ENCODE measurements at places on chromosomes 7 and 10.

GRCh38 chr10:68684413-68684812 lies 36.6 kb upstream of the CCAR1 start:
- no peak for DNase-seq

DNA sequence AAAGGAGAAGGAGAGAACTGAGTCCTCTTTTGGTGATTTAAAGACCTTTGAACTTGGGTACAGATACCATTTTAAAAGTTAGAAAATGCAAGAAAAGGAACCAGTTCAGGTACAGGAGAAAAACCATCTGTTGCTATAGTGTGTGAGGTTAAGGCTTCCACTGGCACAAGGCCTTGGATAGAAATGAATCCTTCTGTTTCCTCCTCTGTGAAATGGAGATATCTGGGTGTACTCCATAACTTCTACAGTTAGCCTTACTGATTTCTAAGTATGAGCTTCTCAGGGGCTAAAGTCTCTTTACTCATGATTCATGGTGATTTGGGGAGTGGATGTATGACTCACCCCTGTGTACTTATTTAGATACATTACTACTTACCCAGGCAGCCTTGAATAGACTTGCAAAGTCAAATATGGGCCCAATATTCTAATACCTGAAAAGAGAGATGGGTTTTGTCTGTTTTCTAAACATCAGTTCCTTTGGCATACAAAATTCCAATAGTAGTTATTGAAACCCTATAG lies 117.2 kb upstream of the ADO start:
- DNase-seq, result peak; percentile 67

DNA sequence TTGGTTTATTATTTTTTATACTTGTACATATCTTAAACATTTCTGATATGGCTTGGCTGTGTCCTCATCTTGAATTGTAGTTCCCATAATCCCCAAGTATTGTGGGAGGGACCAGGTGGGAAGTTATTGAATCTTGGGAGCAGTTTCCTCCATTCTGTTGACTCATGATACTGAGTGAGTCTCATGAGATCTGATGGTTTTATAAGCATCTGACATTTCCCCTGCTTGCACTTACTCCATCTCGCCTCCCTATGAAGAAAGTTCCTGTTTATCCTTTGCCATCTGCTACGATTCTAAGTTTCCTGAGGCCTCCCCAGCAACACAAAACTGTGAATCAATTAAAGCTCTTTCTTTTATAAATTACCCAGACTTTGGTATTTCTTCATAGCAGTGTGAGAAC lies 207.7 kb downstream of the TPK1 start:
- DNase-seq, result no peak

GRCh38 chr10:124728071-124728829 lies 15.9 kb downstream of the FAM53B start:
- no peak for DNase-seq

DNA sequence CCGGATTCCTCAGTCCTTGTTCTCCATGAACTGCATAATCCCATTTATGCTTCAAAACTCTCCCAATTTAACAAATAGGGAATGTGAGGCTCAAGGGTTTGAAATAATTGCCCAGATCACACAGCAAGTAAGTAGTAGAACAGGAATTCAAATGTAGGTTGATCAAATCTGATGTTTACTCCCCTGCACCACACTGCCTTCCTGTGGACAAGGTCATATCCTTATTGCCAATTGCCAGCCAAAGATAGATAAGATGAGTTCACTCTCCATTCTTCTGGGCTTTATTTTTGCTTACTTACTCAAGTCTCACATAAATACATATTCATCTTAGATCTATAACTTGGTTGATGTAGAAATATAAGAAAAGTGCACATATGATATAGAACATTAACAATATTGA lies 435.2 kb upstream of the ETV1 start:
- DNase-seq, result no peak

DNA sequence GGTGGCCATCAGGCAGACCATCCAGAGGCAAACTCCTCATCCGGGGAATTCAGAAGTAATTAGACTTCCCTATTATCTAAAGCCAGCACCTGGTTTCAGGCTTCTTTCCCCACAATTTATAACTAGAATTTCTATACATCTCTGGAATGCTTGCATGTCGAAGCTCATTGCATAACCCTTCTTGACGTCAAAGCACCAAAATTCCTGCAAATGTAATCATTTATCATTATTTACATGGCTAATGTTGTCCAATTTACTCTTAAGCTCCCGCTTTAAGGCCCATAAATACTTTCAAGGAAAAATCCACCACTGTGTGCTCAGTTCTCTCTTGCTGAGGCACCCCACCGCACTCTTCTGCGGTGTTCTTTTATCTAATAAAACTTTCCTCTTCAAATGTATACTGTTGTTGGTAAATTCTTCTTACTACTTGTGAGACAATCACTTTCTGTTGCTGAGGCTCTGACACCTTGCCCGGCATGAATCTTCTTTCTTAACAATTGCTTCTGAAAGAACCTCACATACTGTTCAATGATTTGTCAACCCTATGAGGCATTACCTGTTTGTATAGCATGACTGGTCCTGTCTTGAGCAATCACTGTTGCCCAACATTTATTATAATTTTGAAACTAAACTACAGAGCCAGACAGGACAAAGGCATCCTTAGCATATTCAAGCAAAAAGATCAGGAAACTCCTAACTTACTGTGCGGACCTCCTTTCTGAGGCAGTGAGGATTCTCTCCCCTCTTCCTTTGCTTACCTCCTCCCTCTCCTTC lies 17.4 kb upstream of the GPR141 start:
- DNase-seq, result no peak

- peak; percentile 25 for DNase-seq
Measured at GRCh38 chr10:17980846-17981565, 29.3 kb downstream of the SLC39A12 start.

DNA sequence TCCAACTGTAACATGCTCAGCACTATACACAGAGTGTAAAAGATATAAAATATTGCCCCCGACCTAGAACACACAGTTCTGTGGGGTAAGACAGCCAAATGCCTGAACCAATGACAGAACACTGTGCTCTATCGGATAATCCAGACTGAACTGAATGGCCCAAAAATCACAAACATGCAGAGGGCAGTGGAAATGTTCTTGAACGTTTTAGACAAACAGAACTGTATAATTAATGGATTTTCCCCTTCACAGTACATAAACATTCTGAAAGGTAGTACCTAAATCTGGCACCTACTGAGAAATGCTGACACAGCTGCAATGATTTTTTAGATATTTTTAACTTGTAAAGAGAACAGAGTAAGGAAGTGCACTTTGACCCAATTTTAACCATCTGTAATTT lies 33.4 kb downstream of the PARD3 start:
- no peak for DNase-seq

DNA sequence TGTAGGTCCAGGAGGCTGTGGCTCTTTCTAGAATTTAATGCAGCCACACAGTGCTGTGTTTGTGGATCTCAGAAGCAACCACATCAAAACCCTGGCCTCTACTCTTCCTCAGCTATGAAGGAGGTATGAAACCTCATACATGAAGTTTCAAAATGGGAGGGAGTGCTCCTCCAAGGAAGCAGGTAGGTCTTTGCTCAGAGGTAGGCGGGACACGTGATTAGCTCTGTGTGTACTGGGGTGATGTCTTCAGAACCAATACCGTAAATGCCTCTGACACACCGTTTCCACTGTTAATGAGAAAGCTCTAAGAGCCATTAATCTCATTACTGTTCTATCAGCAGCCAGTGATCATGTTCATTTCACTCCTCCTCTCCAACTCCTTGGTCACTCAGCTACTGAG lies 126.1 kb downstream of the PLXNA4 start:
- no peak for DNase-seq

DNA sequence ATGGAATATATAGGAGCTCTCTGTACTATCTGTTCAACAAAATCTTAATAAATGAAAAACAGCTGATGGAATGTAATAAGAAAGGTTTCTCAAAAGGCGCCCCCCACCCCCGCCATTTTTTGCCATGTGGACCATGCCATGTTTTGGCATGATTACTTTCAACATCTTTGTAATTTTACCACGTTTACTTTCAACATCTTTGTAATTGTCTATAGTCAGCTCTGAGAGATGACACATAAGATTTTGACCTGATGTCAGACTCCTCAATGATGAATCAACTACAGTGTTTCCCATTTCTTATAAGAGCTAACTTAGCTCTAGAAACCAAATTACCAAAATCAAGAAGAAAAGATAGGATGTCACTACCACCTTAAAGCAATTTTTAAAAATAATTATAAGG lies 144.9 kb upstream of the AHR start:
- DNase-seq, result peak; percentile 41

- DNase-seq, result no peak
Measured at GRCh38 chr10:458421-458851, 231.0 kb downstream of the DIP2C start.

DNA sequence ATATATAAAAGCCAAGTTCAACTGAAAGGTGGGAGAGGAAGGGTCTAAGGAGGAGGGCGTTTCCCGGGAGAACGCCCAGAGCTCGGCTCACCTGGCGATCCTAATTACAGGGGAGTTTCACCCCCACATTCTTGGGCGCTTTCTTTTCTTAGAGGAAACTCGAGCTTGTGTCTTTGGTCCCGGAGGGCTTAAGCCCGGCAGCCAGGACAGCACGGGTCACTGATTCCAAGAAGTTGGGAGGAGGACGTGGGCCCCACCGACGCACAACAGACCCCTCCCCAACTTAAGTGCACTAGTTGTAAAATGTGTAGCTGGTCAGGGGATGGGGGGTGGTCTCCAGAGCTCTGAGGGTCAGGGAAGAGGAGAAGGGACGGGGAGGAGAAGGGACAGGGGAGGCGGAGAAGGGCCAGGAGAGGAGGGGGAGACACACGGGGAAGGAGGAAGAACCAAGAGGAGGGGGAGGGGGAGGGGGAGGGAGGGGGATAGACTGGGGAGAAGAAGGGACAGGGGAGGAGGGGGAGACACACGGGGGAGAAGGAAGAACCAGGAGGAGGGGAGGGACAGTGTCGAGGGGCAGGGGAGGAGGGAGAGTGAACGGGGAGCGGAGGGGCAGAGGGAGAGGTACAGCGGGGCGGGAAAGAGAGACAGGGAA lies 874 bp downstream of the BAIAP2L1 start:
- no peak for DNase-seq

GRCh38 chr7:142114207-142114606 lies 2.7 kb downstream of the MGAM2 start:
- DNase-seq, result no peak

- peak; percentile 28 for DNase-seq
Measured at GRCh38 chr7:25852211-25852938, 299.6 kb upstream of the NFE2L3 start.

- peak; percentile 32 for DNase-seq
Measured at GRCh38 chr7:1459920-1460820, 900 bp upstream of the MICALL2 start.

GRCh38 chr7:95047291-95047690 lies 139.9 kb downstream of the PPP1R9A start:
- no peak for DNase-seq

- DNase-seq, result no peak
Measured at GRCh38 chr7:75740846-75741497, 2.2 kb upstream of the HIP1 start.

DNA sequence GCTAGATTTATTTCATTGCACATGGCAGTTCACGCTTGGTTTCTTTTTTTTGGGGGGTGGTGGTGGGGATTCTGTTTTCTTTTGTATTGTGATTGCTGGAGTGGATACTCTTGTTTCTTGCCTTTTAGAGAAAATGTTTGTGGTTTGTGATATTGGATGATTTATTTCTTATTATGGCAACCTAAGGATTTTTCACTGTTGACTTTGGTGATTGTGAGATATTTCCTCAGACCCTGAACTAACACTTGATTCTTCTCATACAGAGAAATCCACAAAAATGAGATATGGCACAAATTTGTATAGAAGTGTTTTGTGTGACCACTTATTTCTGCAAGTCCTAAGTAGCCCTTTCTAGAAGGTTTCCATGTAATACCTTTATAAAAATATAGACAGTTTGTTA lies 871.1 kb downstream of the LRMDA start:
- DNase-seq, result no peak

- DNase-seq, result no peak
Measured at GRCh38 chr7:79610748-79611304, 157.4 kb upstream of the MAGI2 start.

- DNase-seq, result peak; percentile 27
Measured at GRCh38 chr10:50392966-50393718, 141.8 kb upstream of the ASAH2 start.

DNA sequence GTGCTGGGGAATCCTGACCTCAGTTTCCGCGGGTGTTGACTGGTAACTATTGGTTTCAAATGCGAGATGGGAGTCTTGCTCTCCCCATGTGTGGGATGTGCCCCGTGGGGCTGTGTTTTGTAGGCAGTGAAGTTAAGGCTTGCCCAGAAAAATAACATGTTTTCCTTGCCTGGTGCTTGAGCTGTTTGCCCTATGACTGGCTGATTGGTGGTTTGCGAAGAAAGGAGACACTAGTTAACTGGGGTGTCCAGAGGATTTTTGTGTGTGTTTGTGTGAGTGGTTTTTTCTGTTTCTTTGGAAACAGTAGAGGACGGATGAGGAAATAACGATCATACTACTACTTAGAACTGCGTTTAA lies 61.9 kb downstream of the CREB5 start:
- no peak for DNase-seq

Data from ELR (cell line).